ENCODE measurements at places on chromosomes 1 and 21.

DNA sequence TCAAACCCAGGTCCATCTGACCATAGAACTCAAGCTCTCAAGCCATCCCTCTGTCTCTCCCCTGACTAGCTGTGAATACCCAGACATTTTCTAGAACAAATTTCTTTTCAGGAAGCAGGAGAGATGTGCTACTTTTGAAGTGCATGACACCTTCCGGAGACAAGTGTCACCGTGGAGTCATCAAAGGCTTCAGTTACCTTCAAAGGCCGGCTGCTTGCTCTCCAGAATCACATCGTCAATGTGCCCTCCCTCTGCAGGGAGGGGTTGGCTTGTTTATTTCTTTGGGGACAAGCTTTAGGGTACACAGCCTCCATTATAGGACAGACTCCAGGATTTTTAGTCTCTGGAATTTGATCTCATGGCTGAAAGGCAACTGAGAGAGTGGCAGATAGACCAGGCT is 37.7 kb upstream of the IGSF21 start:
- DNase-seq, result no peak

DNA sequence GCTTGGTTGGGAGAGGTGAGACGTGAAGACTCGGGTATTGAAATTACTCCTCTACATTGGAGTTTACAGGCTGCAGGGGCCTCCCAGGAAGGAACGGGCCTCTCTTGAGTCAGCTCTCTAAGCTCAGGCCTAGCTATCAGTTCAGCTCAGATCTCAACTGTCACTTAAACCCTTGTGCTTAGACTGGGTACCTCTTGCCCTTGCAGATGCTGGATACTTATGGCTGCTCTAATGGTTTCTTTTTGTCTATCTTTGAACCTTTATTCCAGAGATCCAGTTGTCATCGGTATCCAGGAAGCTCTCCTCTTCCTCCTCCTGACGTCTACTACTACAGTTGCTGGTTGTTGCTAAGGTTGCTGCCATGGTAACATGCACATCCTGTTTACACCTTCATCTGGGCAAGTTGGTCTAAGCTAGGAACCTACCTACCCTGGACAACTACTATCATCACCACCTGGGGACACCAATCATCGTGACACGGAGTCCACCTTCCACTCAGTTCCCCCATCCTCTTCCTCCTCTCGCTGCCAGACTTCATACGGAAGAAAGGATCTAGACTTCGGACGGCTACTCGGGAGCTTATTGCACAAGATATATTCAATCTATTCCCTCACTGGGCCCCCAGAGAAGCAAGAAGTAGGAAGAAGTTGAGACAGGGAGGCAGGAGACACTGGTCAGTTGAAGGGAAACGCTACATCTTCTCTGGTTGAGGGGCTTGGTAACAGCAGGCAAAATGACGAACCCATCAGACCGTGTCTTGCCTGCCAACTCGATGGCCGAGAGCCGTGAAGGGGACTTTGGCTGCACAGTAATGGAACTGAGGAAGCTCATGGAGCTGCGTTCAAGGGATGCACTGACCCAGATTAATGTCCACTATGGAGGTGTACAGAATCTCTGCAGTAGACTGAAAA is 56.1 kb downstream of the ATP2B4 start:
- no peak for DNase-seq

DNA sequence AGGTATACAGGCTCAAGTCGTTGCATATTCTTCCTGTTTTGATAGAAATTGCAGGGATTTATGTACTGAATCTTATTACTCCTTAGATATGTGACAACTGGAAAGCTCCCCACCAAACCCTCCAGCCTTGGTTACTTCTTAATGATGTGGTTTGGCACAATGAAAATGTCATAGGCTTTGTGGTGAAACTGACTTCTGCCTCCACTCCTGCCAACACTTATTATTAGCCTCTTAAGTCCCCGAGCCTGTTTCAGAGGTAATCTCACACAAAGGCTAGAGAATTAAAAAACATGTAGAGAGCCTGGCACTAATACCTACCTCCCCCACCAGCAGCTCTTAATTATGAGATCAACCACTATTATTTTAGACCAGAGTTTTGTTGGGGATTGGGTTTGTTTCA is 4.2 kb downstream of the COX20 start:
- DNase-seq, result no peak

- no peak for DNase-seq
These were observed 8.7 kb upstream of the SLC25A24 start for GRCh38 chr1:108208724-108209446.

DNA sequence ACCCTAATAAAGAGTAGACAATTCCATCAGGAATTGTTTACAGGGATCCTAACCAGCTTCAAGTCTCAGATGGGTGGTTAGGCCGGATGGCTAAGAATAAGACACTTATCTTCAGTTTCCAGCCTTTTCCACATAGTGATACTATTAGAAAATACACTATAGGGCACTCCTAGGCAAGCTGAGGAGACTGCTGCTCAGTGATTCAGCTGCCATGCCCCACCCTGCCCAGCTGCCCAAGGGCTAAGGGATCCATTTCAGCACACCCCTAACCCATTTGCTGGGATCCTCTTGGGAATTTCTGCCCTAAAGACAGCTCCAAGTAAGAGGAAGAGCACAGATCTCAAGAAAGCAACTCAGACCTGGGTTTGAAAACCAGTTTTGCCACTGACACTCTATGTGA is 31.9 kb downstream of the PLPP3 start:
- DNase-seq, result no peak

DNA sequence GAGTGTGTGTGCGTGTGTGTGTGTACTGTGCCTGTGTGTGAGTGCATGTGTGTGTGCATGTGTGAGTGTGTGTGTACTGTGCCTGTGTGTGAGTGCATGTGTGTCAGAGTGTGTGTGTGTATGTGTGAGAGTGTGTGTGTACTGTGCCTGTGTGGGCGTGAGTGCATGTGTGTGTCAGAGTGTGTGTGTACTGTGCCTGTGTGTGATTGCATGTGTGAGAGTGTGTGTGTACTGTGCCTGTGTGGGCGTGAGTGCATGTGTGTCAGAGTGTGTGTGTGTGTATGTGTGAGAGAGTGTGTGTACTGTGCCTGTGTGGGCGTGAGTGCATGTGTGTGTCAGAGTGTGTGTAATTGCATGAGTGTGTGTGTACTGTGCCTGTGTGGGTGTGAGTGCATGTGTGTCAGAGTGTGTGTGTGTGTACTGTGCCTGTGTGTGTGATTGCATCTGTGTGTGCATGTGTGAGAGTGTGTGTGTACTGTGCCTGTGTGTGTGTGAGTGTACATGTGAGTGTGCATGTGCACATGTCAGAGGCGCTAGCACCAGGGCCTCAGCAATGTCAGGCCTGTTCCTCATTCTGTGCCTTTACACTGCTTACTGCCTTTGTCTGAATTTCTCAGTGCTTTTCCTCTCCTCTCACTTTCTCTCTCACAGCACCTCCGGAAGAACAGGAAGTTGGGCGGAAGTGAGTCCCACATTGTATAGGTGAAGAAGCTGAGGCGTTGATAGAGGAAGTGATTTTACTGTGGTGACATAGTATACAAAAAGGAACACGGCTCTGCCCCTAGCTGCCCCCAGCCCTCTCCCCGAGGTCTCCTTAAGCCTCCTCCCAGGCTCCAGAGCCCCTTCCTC is 4.9 kb downstream of the SLC5A9 start:
- DNase-seq, result no peak

GRCh38 chr1:78519446-78519845 is 28.7 kb downstream of the PTGFR start:
- DNase-seq, result no peak

All from AG04449 (cell line).